ENCODE measurements at places on chromosomes 12 and 14.

DNA sequence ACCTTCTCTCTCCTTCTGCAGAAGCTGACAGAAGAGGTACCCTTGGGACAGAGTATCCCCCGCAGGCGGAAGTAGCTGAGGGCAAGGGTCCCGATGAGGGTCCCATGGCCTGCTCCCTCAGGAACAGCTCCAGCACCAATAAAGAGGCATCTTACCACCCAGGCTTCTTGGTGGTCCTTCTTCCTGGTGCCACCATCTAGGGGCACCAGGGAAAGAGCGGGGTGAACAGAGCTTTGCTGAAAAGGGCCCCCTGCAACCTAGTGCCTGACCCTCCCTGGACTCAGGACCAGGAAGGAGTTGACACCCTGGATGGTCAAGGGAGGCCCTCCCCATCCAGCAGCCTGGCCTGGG is 591 bp upstream of the IRF9 start:
- no peak for DNase-seq

DNA sequence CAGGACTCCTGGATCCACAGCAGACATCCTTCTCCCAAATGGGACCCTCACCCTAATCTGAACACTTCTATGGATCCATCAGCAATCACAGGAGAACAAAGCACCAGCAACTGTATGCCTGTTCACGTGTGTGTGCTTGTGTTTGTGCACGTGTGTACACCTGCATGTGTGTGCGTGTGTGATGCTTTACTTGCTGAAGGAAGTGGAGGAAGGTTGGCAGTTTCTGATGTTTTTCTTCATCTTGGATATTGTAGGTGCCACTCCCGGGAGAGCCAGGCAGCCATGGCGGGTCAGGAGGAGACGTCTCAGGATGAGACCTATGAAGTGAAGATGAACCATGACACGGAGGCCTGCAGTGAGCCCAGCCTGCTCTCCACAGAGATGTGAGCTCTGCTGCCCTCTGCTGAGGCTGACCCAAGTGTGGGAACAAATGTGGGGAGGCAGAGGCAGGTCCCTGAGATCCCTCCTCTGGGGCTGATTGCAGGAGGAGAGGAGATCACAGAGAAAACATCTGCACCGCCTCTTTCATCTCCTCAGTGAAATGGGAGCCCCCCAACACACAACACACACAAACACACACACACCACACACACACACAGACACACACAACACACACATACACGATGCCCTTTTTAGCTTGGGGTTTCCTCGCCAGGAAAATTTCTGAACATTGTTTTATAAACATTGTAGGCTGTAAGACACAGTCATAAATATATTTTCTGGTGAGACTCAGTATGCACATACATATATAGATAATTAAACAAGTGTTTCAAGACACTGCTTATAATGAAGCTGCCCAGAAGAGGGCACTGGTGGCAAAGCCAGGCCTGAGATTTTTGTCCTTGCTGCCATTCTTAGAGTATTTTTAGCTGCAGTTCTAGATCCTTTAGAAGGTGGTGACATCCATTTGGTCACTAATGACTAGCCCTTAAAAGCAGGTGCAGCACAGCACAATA is 112.2 kb upstream of the FKBP4 start:
- DNase-seq, result peak; percentile 37

- no peak for DNase-seq
Observed at GRCh38 chr12:11821386-11822080, 172.1 kb downstream of the ETV6 start.

GRCh38 chr12:22059976-22060647 is 14.1 kb downstream of the CMAS start:
- no peak for DNase-seq

DNA sequence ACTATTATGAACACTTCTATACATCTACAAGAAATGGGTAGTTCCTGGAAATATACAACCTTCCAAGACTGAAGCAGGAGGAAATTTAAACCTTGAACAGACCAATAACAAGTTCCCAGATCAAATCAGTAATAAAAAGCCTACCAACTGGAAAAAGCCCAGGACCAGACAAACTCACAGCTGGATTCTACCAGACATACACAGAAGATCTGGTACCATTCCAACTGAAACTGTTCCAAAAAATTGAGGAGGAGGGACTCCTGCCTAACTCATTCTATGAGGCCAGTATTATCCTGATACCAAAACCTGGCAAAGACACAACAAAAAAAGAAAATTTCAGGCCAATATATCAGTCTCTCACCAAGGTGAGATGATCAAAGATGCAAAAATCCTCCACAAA is 189.4 kb downstream of the RPS29 start:
- no peak for DNase-seq

- DNase-seq, result no peak
Observed at GRCh38 chr14:101121508-101122139, 218.1 kb upstream of the RTL1 start.

- DNase-seq, result peak; percentile 5
Observed at GRCh38 chr12:68119724-68120211, 39.8 kb downstream of the IFNG start.

- DNase-seq, result no peak
Observed at GRCh38 chr12:77299001-77299400, 233.6 kb upstream of the E2F7 start.

- DNase-seq, result peak; percentile 91
Observed at GRCh38 chr14:52003324-52003723, 14.0 kb downstream of the RTRAF start.

- no peak for DNase-seq
Observed at GRCh38 chr14:63996625-63997220, 143.9 kb downstream of the SYNE2 start.

DNA sequence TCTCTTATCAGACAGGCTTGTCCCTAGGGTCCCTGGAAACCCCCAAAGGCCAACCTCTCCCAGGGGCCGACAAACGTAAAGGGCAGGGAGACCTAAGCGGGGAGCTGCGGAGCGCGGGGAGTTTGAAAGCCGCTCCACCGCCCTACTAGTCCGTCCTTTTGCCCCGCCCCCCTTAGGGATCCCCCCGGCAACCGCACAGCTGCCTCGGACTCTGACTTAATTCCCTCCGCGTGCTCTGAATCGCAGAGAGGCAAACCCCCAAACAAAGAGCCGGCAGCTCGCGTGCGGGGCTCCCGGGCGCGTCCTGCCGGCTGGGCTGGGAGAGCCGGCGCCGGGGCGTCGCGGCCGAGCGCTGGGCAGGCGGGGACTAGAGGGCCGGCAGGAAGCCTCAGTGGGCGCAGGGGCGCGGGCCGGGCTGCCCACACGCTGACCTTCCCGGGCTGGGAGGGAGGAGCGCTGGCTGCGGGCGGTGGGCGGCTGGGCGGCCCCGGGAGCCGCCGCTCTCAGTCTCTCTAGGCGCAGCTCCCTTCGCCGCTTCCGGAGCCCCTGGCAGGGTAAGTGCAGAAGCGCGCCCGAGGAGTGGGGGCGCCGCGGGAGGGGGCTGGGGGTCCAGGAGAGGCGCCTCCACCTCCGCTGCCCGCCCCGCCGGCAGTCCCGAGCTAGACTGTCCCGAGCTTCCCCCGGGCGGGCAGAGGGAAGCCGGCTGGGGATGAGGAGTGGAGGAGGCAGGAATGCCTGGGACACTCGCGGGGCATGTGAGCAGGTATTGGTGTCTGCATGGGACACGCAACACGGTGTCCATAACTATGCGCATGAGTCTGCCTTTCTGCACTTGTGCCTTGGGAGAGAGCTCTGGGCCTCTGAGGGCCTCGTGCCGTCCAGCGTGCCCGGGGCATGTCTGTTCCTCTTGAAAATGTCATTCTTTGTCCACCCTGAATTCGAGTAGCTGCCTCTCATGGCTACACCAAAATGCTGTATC is at the start of gene TSPAN11:
Gene TSPAN11 (plus strand): TSS at position 506 of the 979 bp plus-strand sequence. CDS start 27,244 bp downstream, outside the sequence.
- DNase-seq, result peak; percentile 48

- no peak for DNase-seq
Observed at GRCh38 chr12:124347335-124347734, 52.4 kb downstream of the RFLNA start.

GRCh38 chr12:54958048-54958658 is 26.4 kb downstream of the TESPA1 start:
- DNase-seq, result peak; percentile 74

DNA sequence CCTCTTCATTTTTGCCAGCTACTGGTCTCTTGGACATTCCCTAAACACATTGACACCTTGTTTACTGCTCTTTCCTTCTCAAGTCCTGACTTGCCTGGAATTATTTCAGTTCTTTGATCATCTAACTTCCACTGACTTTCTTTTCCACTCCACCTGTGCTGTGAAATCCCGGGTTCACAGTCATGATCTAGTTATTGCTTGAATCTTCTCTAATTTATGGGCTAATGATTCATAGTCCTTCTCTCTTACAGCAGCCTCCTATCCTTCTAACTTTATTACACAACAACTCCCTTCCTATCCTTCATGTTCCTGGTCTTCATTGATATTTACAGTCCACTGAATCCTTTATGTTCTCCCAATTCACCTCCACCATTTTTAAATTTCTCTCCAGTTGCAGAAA is 260.1 kb downstream of the C12orf75 start:
- no peak for DNase-seq

DNA sequence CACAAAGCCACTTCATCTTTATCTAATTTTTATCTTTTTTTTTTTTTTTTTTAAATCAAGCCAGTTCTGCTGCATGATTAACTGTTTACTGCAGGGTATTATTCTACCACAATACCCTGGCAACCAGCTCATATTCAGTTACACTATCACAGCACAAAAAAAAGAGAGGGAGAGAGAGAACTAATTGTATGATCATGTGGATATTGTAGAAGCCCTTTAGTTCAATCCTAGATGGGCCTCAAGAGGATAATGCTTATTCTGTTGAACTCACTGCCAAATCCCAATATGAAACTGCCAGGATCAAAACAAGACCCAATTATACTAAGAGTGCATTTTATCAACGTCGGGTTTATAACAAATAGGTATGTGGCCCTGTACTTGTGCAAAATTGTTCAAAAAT is 51.5 kb downstream of the MED13L start:
- no peak for DNase-seq

DNA sequence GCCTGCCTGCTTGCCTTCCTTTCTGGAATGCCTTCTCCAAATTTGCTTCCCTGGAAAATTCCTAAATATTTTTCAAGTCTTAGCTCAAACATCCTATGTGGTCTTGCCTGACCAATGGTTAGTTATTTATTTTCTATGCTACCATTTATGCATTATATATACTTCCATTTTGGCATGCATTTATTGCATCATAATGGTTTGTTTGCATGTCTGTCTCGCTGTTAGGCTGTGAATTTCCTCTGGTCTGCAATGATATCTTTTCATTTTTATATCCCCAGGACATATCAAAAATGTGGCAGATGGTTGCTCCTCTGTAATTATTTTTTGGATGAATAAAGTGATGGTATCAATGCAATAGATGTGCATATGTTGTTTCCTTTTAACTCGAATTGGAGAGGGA is 30.5 kb downstream of the ATL1 start:
- no peak for DNase-seq

GRCh38 chr12:48104531-48104930 is 1.3 kb downstream of the SENP1 start:
- DNase-seq, result no peak

Data from iris pigment epithelial cell (primary cell).